Hippocampal formation (tissue), 2 donors: ENCODE measurements at places on chromosomes 2 and 18.

GRCh38 chr2:173054466-173054865 lies 21.2 kb upstream of the MAP3K20 start:
- DNase-seq = no peak

DNA sequence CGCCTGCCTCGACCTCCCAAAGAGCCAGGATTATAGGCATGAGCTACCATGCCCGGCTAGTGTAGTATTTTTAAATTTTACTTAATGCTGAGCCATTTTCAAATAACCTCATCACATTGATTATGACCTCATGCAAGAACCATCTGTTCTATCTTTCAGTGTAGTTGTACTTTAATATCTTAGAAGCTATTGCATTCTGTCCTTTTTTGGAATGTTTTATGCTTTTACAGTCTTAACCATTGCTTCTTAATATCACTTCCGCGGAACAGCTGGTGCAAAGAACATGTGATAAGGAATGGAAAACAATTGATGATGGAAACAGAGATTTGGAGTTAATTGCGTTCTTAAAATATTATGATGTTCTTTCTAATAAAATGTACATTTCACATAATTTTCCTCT lies 2.7 kb downstream of the GEN1 start:
- DNase-seq = no peak

GRCh38 chr2:46116553-46116991 lies 180.6 kb upstream of the EPAS1 start:
- no peak for DNase-seq

- DNase-seq = peak; percentile 88
These were observed at the start of gene DNMT3A for GRCh38 chr2:25341753-25342371. Gene DNMT3A (minus strand): TSS chr2:25341925. CDS start chr2:25313984, 27,941 bp downstream.

- DNase-seq = no peak
These were observed 61.6 kb upstream of the HS6ST1 start for GRCh38 chr2:128380061-128380889.

GRCh38 chr2:48048476-48049171 lies 142.3 kb upstream of the FBXO11 start:
- DNase-seq = no peak

GRCh38 chr2:217332866-217333265 lies 473.0 kb upstream of the TNP1 start:
- DNase-seq = no peak

DNA sequence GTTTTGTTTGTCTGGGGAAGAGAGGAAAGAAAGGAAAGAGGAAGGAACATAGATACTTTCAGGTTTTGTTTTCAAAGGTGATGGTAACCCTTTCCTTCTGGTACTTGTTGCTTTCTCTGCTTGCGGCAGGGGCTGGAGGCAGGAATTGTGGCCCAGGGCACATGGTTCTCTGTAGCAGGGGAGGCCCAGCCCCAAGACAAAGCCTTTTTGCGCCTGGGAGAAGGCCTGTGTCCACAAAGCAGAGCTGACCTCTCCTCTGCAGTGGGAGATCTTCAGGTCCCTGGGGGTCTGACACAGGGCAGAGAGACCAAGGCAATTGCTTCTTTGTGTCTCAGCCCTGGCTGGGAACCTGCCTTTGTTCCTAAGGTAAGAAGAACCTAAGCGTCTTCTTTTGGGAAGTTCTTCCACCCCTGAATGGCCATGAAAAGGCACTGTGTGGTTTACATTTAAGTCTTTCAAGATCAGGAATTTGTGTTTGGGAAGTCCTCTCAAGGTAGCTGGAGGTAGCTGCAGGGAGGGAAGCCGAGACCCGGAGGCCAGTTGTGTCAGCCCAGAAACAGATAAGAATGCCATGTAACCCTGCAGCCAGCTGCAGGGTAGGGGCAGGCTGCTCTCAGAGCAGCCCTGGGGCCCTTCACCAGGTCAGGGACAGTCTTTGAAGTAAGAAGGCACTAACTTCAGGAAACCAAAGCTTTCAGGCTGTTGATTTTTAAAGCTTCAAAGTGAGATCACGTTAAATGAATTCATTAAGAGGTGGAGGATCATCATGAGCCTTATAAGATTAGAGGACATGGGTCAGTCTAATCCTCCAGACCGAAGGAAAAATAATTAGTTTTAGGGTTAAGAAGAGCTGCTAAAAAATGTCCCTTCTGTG lies 119.3 kb downstream of the STPG4 start:
- DNase-seq = no peak

DNA sequence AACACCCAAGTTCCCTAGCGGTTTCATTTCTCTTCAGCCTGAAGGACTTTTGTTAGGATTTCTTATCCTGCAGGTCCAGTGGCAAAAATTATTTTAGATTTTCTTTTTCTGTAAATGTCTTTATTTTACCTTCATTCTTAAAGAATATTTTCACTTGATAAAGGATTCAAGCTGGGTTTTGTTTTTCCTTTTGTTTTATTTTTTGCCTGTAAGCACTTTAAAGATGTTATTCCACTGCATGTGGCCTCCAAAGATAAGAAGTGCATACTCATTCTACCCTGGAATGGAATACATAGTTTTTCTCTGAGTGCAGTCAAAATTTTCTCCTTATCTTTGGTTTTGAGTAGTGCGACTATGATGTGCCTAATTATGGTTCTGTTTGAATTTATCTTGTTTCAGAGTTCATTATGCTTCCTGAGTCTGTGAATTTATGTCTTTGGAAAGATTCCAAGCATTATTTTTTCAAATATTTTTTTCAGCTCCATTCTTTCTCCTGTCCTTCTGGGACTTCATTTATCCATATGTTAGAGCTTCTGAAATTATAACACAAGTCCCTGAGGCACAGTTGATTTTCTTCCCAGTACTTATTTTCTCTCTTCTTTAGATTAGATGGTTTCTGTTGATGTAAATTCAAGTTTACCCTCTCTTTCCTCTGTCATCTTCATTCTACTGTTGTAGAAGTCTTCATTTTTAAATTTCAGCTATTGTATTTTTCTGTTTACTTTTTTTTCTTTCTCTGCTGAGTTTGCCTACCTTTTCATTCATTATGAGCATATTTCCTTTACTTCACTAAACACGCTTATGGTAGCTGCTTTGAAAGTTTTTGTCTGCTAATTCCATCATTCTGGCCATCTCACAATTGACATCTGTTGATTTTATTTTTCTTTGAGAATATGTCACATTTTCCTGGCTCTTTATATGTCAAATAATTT lies 69.6 kb downstream of the MAPRE2 start:
- no peak for DNase-seq

DNA sequence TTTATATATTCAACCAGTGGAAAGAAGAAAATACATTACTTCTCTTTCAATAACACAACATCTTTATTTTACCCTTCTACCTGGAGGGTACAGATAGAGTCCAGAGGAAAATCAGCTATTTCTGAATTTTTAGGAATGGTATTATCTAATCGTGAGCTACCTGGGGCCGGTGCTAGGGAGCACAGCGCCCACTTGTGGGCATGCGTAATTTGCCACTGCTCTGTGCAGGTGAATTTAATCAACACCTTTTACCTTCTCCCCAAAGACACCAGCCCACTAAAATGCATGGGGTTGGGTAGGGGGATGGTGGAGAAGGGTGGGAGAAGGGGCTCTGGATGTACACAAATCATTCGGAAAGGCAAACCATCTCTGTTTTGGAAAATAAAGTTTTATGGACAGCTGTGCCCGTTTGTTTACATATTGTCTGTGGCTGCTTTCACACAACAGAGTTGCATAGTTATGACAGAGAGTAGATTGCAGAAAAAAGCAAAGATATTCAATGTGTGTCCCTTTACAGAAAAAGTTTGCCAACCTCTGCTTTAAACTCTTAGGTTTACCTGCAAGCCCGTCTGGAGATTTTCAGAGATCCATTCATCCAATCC lies 51.5 kb upstream of the DCC start:
- no peak for DNase-seq
